Muscle of back (tissue), 13 donors: ENCODE measurements at places on chromosomes 6 and 20. TPM values are rescaled to one million over a fixed set of nuclear protein-coding genes. Genes with fewer than 3 reads are reported as not detected.

DNA sequence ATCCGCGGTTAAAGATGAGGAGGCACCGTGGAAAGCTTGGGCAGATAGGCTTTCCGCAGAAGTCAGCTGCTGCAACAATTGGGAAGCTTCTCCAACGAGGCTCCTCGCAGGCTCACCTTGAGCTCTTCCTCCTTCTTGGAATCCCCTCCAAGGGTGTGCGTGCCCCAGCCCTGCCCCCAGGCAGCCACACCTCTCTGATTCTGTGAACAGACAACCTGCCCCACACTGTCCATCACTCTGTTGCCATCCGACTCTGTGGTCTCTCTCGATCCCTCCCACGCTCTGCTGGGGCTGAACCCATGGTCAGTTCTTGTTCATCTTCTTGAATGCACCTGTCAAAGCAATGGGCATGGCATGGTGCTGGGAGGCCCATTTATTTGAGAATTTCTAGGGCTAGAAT, 31.5 kb downstream of the PACSIN1 start:
- no peak for DNase-seq

DNA sequence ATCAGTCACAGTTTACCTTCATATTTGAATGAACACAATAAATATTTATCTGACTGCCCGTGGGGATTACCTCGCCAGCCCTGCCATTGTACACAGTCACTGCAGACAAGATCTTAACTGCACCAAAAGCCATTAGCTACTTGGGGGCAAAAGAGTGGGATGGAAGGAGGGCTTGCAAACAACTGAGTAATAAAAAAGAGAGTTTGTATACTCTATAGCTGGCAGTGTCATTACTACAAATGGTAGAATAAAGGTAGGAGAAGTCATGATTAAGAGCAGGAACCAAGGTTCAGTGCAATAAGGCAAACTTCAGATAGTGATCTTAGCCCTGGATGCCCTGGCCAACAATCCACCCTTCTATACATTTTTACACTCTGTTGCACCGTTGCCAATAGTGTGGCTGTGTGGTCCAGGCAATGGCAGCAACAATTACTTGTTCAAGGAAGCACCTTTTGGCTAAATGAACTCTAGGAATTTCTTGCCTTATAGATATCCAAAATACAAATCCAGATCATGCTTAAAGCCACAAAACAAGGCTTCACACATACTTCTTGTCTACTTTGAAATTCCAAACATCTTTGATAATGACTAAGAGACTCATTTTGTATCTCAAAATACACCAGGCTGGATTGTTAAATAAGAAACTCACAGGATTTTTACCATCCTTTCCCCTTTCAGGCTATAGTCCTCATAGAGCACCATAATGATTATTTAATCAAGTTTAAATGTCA, 955.4 kb upstream of the ADGRB3 start:
- no peak for DNase-seq

- no peak for DNase-seq
Observed at GRCh38 chr6:39444479-39445019, 122.0 kb upstream of the KCNK16 start.

DNA sequence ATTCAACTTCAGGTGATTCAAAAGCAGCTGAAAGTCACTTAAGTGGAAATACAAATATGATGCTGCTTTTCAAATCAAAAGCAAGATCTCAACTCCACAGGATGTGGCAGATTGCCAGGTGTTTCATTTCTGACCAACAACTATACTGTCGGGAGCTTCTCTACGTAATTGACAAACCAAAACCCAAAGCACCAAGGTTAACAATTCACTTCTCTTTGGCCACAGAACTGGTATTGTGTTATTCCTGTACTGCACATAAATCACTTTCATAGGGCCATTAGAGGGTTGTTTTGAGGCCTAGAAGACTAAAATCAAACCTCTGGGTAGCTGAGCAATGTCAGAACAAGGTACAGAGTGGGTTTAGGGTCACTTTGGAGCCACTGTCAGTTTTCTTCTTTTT, 169.7 kb downstream of the HAO1 start:
- DNase-seq: peak; percentile 29

DNA sequence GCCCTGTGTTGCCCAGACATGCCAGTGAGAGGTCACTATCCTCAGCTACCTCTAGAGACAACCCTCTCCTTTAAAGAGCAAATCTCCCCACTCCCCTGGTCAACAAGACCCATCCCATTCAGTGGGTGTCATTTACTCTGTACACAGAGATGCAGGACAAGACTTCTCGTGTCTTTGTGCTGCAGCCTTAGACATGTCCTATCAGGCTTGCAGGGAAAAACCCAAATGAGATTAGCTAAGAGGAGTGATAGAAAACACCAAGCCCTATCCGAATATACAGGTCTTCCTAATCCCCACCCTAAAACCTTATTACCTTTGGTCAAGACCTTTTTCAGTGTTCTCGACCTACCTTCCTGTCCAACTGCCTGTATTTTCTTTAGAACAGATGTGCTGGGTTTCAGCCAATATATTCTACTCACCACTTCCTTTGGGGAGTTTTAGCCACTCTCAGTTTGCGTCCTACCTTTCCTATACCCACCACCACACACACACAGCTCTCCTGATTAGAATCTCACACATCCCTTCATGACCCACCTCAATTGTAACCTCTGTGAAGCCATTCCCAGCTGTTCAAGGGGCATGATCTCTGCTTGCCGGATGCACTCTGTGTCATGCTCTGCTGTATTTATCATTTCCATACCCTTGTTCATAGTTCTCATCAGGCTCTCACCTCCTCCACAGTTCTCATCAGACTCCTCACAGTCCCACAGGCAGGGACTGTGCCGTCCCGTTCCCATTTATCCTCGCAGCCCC, 39.7 kb downstream of the TRAM2 start:
- no peak for DNase-seq

- no peak for DNase-seq
Observed at GRCh38 chr20:43903953-43904826, 10.5 kb upstream of the TOX2 start.

DNA sequence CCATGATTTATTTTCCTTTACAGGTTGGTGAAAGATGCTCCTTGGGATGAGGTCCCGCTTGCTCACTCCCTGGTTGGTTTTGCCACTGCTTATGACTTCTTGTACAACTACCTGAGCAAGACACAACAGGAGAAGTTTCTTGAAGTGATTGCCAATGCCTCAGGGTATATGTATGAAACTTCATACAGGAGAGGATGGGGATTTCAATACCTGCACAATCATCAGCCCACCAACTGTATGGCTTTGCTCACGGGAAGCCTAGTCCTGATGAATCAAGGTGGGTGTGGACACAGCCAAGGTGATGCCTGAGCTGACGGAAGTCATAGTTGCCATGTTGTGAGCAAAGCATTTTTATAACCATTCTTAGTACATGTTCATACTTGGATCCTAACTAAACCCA, 34.6 kb upstream of the CALHM6 start:
- DNase-seq: no peak

GRCh38 chr6:123203928-123204327, 207.9 kb downstream of the CLVS2 start:
- no peak for DNase-seq

The CDYL gene
- 16.2 TPM for polyA plus RNA-seq

The CNKSR3 gene
- polyA plus RNA-seq: 17.9 TPM

The SRSF12 gene
- polyA plus RNA-seq: 5.3 TPM

The ACTR5 gene
- 5.0 TPM for polyA plus RNA-seq
